ENCODE measurements at places on chromosomes 13 and 19. TPM values are rescaled to one million over a fixed set of nuclear protein-coding genes. Genes with fewer than 3 reads are reported as not detected.

Gene C3
- total RNA-seq: 8.9 TPM

Gene TNFAIP8L1
- 23.5 TPM for total RNA-seq

Gene KCTD15
- total RNA-seq: 4.2 TPM

Gene ERICH4
- total RNA-seq: not detected

Gene SERTAD1
- total RNA-seq: 13.9 TPM

Gene CCDC8
- total RNA-seq: not detected

Gene KIRREL2
- total RNA-seq: 3.3 TPM

Gene UPK1A
- total RNA-seq: 0.27 TPM

Gene RASIP1
- total RNA-seq: 0.15 TPM

Gene ZNF260
- 10.5 TPM for total RNA-seq

Gene ZNF525
- 15.8 TPM for total RNA-seq

Gene GIPR
- total RNA-seq: 4.2 TPM

Gene B9D2
- total RNA-seq: 11.1 TPM

Gene MISP
- total RNA-seq: not detected

Gene ATXN8OS
- not detected for total RNA-seq

Gene JUND
- 295 TPM for total RNA-seq

Gene HRC
- total RNA-seq: not detected

Gene UBE2S
- total RNA-seq: 167 TPM

Gene KBTBD7
- total RNA-seq: 10.7 TPM

Gene OR7C1
- not detected for total RNA-seq

Gene RXFP2
- total RNA-seq: not detected

Gene TSPAN16
- total RNA-seq: not detected

Gene FFAR3
- total RNA-seq: 0.25 TPM

Gene SRRM5
- 0.41 TPM for total RNA-seq

Gene KIR2DL4
- not detected for total RNA-seq

Gene RAB3D
- 9.4 TPM for total RNA-seq

Gene TTYH1
- total RNA-seq: 2.2 TPM

Gene SIAH3
- 0.10 TPM for total RNA-seq

Gene MAST1
- 1.1 TPM for total RNA-seq

Gene ZNF557
- 19.1 TPM for total RNA-seq

Gene ASPDH
- not detected for total RNA-seq

Gene HCST
- 108 TPM for total RNA-seq

Gene GNG7
- total RNA-seq: 0.22 TPM

Gene KCTD4
- not detected for total RNA-seq

Measured in T-helper 1 cell treated with Interleukin-12 subunit alpha and Interleukin-12 subunit beta and Interleukin-4 antibody, amounts not matched to agents 30 ng/mL and 1 ng/mL, for 36 hours (primary cell).